Activated naive CD8-positive, alpha-beta T cell treated with anti-CD3 and anti-CD28 coated beads for 36 hours (primary cell): ENCODE measurements at places on chromosomes 12 and 14. TPM values are rescaled to one million over a fixed set of nuclear protein-coding genes. Genes with fewer than 3 reads are reported as not detected.

DNA sequence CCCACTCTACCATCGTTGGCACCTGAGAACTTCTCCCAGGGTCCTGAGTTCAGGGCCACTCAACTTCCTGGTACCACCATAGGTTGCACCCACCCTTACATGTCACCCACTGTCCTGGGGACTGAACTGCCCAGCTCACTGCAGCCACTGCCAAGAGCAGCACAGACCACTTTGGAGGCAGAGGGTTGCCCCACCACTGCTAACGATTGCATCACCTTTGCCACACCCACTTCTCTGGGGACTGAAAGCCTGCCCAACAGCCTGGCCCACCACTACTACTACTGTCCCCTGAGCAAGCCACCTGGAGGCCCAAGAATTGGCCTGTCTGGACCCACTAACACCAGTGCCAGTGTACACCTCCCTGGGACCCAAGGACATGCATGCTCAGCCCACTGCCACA lies 27.6 kb downstream of the CACNA2D4 start:
- no peaks in the 10 kb centered on the region for H3K4me1 ChIP-seq
- H3K4me3 ChIP-seq, result no peak overlapping the region
- peaks cover 7% of the 10 kb centered on the region for H3K27me3 ChIP-seq

DNA sequence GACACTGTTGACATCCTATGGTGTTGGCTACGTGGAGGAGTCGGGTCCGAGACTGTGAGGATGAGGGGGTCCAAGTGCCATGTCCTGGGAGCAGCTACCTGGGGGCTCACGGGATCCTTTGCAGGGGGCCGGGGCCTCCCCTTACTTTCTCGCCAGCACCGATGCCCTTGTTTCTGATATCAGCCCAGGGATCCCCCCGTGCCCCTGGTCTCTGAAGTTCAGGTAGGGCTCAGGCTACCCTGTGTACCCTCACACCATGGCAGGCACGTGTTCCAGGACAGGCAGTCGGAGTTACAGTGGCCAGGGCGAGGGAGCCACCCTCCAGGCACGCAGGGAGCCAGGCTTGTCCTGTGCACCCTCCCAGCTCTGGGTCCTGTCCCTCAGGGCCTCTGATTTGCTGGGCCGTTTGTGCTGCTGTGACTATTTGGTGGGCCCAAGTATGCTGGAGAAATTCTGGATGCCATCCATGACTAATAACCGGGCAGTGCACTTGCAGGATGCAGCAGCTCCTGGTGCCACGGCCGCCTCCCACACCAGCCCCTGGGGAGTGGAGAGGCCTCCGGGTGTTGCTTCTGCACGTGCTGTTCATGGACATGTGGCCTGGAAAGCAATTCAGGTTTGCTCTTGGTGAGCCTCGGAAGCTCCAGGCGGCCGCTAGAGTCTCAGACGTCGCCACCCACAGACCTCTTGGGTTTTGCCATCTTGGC lies 93.1 kb upstream of the SFSWAP start:
- peaks cover 9% of the 10 kb centered on the region for H3K27me3 ChIP-seq
- no peak for DNase-seq
- no peak overlapping the region for H3K27ac ChIP-seq
- no peaks in the 10 kb centered on the region for H3K4me1 ChIP-seq
- H3K4me3 ChIP-seq, result no peak overlapping the region
- no peaks in the 10 kb centered on the region for H3K36me3 ChIP-seq

DNA sequence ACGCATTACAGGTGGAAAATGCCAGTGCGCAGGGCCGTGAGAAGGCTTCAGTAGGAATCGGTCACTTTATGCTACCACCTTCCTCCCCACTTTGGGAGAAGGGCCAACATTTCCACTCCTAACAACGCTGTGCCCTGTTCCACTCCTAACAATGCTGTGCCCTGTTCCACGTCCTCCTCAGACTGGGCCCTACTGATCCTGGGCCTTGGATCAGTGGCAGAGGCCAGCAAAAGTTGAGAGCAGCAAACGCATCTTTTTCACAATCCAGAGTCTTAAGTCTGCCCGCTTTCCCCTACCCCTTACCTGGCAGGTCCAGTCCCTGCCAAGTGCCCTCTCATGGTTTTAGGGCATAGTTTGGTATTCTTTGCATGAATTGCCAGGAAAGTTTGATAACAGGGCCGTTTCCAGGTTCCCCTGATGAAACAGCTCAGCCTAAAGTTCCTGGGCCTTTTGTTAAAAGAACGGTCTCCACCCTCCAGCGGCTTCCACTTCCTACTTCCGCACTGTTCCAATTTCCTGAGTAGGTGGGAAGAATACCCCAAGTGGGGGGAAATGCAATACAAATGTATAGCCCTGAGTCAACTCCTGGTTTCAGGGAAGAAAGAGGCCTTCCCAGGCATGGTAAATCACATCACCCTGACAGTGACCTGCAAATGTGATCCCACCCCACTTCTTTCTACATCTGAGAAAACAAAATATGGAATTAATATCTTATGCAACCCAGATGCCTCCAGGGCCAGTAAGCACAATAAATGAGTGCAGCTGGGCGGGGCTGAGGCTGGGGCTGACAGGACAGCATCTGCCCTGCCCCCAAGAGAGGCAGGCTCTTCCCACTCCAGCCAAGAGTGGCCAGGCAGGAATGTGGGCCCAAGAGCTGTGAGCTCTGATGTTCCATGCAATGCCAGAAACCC lies 15.0 kb downstream of the KCTD10 start:
- H3K36me3 ChIP-seq, result peaks cover 5% of the 10 kb centered on the region
- H3K27ac ChIP-seq, result no peak overlapping the region
- DNase-seq, result no peak
- no peak overlapping the region for H3K4me3 ChIP-seq
- H3K27me3 ChIP-seq, result no peaks in the 10 kb centered on the region
- H3K4me1 ChIP-seq, result peaks cover 40% of the 10 kb centered on the region

C2CD5 gene
- total RNA-seq, result 29.7 TPM

DNA sequence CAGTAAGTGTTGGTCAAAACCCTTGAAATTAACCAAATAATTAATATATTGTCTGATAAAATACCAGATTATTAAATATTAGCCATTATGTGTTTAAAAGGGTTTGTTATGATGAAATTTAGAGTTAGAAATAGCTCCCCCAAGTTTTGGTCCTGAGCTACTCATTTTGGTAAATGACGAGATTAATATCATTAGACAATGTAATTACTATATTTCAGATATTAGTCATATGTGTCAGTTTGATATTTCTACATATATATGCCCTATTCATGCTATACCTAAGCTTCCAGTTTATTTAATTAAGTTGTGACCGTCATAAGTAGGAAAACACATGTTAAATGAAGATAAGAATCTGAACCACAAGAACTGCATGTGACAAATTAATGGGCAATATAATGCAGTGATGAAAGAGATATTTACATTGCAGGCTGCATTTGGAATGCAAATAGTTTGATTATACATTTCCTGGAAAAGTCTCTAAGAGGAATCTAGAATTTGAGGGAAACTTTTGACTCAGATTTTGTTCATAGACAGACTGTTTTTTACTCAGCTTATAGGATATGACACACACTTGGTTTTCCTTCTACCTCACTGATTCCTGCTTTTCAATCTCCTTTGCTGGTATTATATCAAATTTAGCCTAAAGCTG lies 70.5 kb downstream of the TBC1D30 start:
- peaks cover 19% of the 10 kb centered on the region for H3K27me3 ChIP-seq
- no peak overlapping the region for H3K27ac ChIP-seq
- no peak overlapping the region for H3K4me3 ChIP-seq
- no peak for DNase-seq
- H3K36me3 ChIP-seq, result no peaks in the 10 kb centered on the region
- H3K4me1 ChIP-seq, result peaks cover 3% of the 10 kb centered on the region

- H3K27me3 ChIP-seq, result no peaks in the 10 kb centered on the region
- H3K4me1 ChIP-seq, result no peaks in the 10 kb centered on the region
- H3K27ac ChIP-seq, result no peak overlapping the region
Measured at GRCh38 chr12:58513301-58513834, 406.9 kb downstream of the LRIG3 start.

GUCY2C gene
- not detected for total RNA-seq

- H3K4me1 ChIP-seq, result peaks cover 16% of the 10 kb centered on the region
- no peak for DNase-seq
- peaks cover 25% of the 10 kb centered on the region for H3K27me3 ChIP-seq
- H3K27ac ChIP-seq, result no peak overlapping the region
- H3K4me3 ChIP-seq, result no peak overlapping the region
Measured at GRCh38 chr12:6076346-6076745, 48.1 kb downstream of the VWF start.

DNA sequence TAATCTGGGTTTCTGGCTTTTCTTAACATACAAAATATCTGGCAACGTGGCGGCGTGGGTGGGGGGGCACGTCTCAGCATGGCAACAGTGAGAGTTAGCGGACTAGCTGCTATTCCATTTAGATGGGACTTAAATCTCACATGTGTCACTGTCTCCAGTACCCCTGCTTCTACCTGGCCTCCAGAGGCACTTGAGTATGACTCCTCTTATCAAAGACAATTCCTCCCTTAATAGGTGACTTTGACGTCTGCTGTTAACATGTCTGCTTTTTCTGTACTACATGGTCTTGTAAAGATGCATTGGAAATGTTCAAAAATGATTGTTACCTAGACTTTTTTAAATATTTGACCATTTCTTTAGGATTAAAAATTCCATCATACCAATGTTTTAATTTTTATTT lies 456.2 kb downstream of the TMTC2 start:
- no peaks in the 10 kb centered on the region for H3K4me1 ChIP-seq
- no peaks in the 10 kb centered on the region for H3K27me3 ChIP-seq
- no peaks in the 10 kb centered on the region for H3K36me3 ChIP-seq
- DNase-seq, result no peak
- H3K4me3 ChIP-seq, result no peak overlapping the region

BMP4 gene
- total RNA-seq, result not detected

DNA sequence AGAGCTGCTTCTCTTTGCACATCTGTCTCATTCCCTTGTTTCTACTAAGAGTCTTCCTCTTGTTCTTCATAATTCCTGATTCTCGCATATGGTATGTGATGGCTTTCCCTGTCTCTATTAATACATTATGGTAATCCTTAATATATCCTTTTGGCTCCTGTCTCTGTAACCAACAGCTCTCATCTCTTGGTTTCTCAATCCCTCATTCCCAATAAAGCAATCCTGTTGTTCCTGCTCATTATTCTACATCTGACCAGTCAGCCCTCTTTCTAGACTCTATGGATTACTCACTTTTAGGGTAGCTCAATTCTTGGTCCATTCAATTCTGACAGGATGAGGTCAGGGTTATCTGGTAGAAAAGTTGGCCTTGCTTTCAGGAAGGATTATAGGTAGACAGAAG lies 349.9 kb downstream of the LRIG3 start:
- no peak for DNase-seq
- no peaks in the 10 kb centered on the region for H3K27me3 ChIP-seq
- H3K4me3 ChIP-seq, result no peak overlapping the region
- H3K27ac ChIP-seq, result no peak overlapping the region

TAS2R7 gene
- total RNA-seq, result not detected

GRCh38 chr12:111441107-111441928 lies 35.6 kb downstream of the SH2B3 start:
- H3K36me3 ChIP-seq, result peaks cover 25% of the 10 kb centered on the region
- H3K27ac ChIP-seq, result peak overlapping the region; percentile 25
- H3K4me1 ChIP-seq, result peaks cover 89% of the 10 kb centered on the region

- H3K4me3 ChIP-seq, result no peak overlapping the region
- peaks cover 24% of the 10 kb centered on the region for H3K4me1 ChIP-seq
- no peak for DNase-seq
- no peak overlapping the region for H3K27ac ChIP-seq
- H3K36me3 ChIP-seq, result no peaks in the 10 kb centered on the region
Measured at GRCh38 chr12:57213763-57214397, 2.7 kb upstream of the NXPH4 start.

DNA sequence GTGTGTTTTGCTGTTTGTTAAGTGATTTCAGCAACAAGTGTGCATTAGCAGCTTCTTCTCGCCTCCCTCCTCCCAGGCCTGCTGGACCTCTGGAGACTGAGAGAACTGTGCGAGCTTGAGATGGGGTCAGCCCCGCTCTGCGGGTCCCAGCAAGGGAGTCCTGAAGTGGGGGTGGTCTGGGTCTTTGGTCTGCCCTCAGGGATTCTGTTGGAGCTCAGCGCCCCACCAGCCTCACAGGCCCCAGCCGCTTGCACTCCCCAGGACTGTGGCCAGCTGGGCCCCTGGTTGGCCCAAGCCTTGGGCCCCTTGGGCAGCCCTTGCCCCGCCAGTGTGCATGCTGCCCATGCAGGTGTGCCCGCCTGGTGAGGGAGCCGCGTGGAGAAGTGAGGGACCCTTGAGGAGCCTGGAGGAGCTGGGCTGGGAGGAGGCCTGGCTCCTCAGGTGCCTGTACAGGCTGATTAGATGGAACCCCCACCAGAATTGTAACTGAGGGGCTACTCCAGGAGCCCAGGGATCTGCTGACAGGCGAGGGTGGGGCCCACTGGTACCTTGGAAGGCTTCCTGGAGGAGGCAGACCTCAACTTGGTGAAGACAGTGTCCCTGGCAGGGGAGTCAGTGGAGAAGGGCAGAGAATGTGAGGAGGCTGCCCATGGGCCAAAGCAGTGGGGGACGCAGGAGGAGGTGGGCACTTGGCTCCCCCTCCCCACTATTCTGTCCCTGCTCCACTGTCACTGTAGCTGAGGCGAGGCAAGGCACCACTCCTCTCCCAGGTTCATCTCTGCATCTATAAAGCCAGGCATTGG lies 56.7 kb downstream of the BEGAIN start:
- no peaks in the 10 kb centered on the region for H3K36me3 ChIP-seq
- no peak for DNase-seq

- H3K4me1 ChIP-seq, result peaks cover 7% of the 10 kb centered on the region
- H3K27me3 ChIP-seq, result peaks cover 5% of the 10 kb centered on the region
- DNase-seq, result no peak
- H3K4me3 ChIP-seq, result no peak overlapping the region
- H3K36me3 ChIP-seq, result no peaks in the 10 kb centered on the region
Measured at GRCh38 chr12:1650260-1650977, 21.4 kb downstream of the WNT5B start.

KRT8 gene
- total RNA-seq, result 0.62 TPM

DNA sequence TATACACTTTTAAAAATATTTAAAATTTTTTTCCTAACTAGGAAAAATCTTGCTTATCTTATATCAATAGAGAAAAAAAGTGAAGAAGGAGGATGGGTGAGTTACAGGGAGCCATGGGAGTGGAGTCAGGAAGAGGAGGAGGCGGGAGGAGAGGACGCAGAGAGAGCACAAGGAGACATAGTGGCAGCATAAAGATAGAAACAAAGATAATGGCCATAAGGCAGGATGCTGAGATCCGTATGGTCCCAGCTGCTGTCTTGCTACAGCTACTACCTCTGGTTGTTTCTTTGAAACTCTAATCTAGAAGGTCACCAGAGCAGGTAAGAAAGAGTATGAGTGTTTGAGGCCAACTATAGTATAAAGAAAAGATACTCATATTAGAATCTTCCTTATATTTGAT lies 2.6 kb upstream of the SOX5 start:
- no peaks in the 10 kb centered on the region for H3K36me3 ChIP-seq
- DNase-seq, result no peak
- no peaks in the 10 kb centered on the region for H3K4me1 ChIP-seq
- no peak overlapping the region for H3K4me3 ChIP-seq
